ENCODE measurements at places on chromosomes 11 and 22.

GRCh38 chr11:108496643-108497256, 1.4 kb downstream of the POGLUT3 start:
- DNase-seq, result no peak

DNA sequence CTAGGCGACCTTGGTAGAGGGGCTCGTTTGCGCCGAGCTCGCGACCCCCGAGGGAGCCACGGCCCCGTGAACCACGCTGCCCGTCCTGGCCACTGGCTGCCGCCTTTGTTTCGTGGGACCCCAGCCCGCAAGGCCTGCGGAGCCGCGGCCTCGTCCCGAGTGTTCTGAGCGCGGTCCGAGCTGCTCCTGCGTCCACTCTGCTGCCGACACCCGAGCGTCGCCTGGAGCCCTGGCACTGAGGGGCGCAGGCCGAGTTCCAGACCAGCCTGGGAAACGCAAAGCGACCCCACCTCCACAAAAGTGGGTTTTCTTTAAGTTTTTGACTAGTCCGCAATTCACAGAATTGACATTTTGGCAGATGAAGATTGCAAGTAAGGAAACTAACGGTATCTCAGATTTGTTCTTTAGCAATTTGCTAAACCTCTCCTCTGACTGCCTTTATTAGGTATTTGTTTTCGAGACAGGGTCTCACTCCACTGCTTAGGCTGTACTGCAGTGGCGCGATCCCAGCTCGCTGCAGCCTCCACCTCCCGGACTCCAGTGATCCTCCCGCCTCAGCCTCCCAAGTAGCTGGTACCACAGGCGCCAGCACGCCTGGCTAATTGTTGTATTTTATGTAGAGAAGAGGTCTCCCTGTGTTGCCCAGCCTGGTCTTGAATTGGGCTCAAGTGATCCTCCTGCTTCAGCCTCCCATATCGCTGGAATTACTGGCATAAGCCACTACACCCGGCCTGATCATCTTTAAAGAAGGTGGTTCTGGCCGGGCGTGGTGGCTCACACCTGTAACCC, 879 bp upstream of the RNH1 start:
- no peak for DNase-seq

- peak; percentile 29 for DNase-seq
Measured at GRCh38 chr11:129815596-129816461, at the start of gene TMEM45B. TSS of gene TMEM45B (plus strand) at chr11:129815848. CDS start at chr11:129852483, 36,635 bp downstream.

DNA sequence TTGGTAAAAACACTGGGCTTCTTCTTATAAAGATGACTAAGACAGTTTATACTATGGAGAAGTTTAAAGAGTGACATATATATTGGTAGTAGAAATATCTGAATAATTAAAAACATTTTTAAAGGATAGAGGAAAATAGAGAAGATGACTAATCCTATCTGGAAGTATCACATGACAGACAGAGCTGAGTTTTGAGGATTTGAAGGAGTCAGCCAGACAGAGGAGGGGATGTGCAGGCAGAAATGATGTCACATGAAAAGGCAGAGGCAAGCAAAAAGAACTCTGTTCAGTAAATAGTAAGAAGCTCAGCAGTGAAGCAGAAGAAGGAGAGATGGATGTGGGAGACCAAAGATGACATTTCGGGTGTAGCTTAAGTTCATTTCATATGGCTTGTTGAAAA, 1.6 kb downstream of the OR10A2 start:
- no peak for DNase-seq

- DNase-seq, result no peak
Measured at GRCh38 chr11:12696911-12697581, 22.8 kb downstream of the TEAD1 start.
